ENCODE measurements at places on chromosomes 1 and 21.

GRCh38 chr1:77313491-77313890 is 31.7 kb downstream of the AK5 start:
- no peak for DNase-seq

GRCh38 chr1:230009611-230010313 is 57.3 kb upstream of the GALNT2 start:
- DNase-seq = no peak

GRCh38 chr1:19759740-19760089 is 40.0 kb downstream of the TMCO4 start:
- DNase-seq = no peak

DNA sequence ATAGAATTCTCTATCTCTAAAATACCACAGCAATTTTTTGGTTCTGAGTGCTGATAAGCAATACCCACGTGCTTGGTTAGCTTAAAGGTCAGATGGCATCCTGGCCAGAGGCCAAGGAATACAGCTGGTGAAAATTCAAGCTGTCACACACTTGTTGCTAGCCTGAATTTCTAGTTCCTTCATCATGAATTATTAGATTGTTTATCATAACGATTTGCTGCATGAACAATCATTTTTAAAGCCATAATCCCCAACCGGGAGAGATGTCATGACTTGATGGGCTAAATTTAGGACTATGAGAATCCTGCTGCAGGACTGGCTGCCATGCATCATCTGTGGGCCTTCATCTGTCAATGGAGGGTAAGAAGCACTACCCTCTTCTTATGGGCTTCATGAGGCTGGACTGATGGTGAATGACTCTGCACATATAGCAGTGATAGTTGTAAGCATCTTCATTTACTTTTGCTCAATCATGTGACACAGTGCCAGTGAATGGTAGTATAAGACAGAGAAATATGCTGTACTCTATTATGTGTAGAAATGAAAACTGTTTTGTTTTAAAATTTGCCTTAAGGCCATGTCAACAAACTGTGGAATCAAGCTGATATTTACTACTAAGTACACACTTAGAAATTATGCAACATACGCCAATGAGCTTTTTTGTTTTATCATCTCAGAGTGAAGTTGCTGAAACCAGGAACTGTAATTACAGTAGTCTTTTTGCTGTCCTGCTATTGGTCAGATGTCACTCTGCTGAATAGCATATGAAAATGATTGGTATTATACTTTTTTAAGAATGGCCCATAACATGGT is 80.5 kb upstream of the RALGPS2 start:
- no peak for DNase-seq

- no peak for DNase-seq
Observed at GRCh38 chr1:218507355-218508002, 162.3 kb downstream of the TGFB2 start.

- no peak for DNase-seq
Observed at GRCh38 chr1:62384276-62385005, 52.4 kb upstream of the USP1 start.

DNA sequence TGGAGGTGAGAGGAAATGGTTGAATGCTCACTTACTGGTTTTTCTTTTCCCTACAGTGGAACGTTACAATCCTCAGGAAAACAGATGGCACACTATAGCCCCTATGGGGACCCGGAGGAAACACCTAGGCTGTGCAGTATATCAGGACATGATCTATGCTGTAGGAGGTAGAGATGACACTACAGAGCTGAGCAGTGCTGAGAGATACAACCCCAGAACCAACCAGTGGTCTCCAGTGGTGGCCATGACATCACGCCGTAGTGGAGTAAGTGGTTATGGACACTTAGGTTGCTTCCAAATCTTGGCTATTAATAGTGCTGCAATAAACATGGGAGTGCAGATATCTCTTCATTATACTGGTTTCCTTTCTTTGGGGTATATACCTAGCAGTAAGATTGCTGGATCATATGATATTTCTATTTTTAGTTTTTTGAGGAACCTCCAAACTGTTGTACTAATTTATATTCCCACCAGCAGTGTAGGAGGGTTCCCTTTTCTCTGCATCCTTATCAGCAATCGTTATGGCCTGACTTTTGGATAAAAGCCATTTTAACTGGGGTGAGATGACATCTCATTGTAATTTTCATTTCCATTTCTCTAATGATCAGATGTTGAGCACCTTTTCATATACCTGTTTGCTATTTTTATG is 48.8 kb upstream of the DARS2 start:
- no peak for DNase-seq

DNA sequence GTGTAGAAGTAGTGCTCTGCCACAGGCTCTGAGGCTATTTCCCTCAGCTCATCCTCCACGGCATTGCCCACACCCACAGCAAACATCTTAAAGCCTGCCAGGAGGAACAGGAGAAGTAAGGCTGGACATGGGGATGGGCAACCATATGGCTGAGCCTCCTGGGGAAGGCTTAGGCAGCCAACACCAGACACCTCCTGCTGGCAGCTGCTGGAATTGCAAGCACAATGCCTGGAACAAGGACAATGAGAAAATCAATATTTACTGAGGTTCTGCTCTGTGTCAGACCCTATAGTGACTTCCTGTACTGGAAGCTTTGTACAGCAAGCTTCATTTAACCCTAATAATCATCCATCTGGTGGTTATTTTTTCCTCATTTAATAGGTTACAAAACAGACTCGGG is 8.2 kb downstream of the MATN1 start:
- DNase-seq = no peak

Data from nucleus accumbens (tissue), 56 donors.